ENCODE measurements at places on chromosomes 2 and 18.

- no peak for DNase-seq
Measured at GRCh38 chr2:201983174-201983573, 50.5 kb upstream of the FZD7 start.

- no peak for DNase-seq
Measured at GRCh38 chr18:23232331-23232730, 97.0 kb downstream of the CABLES1 start.

DNA sequence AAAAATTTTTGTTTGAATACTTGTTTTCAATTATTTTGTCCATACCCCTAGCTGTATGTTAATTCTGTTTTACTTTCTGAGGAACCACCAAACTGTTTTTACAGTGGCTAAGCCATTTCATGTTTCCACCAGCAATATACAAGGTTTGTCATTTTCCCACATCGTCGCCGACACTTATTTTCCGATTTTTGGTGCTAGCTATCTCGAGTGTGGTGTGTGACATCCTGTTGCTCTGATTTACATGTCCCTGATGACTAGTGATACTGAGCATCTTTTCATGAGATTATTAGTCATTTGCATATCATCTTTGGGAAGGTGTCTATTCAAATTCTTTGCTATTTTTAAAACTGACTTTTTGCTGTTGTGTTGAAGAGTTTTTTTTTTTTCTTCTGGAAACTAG lies 7.2 kb upstream of the GPC1 start:
- no peak for DNase-seq

DNA sequence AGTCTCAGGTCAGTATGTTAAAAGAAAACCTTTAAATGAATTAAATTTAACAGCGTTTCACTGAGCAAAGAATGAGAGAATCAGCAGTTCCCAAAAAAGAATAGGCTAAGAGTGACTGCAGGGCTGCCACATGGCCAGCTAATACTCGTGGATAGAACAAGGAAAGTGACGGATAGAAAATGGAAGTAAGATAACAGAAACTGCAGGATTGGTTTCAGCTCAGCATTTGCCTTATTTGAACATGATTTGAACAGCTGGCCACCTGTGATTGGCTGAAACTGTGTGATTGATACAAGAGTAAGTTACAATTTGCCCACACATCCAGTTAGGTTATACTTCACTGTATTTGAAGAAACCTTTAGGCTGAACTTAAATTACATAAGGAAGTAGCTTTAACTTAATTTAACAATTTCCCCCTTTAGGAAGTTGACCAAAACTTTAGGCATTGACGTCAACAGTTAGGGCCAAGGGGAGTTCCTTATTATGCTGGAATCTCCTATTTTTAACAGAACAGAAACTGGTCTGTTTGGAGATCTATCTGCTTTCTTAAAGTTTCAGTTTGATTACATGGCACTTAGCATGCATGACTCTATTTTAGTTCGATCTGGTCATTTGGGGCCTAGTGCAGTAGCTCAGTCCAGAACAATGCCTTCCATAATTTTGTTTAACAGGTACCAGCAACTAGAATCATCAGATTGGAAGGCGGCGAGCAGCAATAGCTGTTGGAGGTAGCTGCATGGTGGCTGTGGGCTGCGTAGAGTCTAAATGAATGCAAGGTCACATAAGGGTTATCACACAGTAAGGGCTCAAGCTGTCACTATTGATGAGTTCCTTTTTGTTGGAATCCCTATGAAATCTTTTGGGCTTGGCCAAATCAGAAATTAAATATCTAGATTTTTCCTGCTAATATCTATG lies 143.4 kb downstream of the TRIM43 start:
- DNase-seq, result no peak

- no peak for DNase-seq
Measured at GRCh38 chr2:30248791-30249190, 17.5 kb downstream of the LBH start.

- no peak for DNase-seq
Measured at GRCh38 chr2:190889175-190889943, 8.7 kb downstream of the GLS start.

DNA sequence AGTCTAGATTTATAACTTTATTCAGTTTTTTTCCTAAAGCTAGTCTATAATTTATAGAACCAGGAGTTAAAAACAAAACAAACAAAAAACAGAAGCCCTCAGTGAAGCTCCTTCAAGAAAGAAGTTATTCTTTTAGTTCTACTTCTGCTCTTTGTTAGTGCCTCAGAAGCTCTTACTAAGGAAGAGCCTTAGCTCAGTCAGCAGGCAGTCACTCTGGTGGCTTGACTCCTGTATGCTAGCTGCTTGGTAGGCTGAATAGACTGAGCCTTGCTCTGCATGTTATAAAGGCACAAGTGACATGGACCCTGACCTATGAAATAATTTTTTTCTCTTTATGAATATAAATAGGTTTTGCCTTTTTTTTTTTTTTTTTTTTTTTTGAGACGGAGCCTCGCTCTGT lies 24.8 kb downstream of the NCOA1 start:
- DNase-seq, result no peak

- DNase-seq, result peak; percentile 96
Measured at GRCh38 chr2:108594982-108595464, 60.8 kb downstream of the LIMS1 start.

GRCh38 chr18:54824761-54825160 lies 3.5 kb upstream of the RAB27B start:
- DNase-seq, result no peak

DNA sequence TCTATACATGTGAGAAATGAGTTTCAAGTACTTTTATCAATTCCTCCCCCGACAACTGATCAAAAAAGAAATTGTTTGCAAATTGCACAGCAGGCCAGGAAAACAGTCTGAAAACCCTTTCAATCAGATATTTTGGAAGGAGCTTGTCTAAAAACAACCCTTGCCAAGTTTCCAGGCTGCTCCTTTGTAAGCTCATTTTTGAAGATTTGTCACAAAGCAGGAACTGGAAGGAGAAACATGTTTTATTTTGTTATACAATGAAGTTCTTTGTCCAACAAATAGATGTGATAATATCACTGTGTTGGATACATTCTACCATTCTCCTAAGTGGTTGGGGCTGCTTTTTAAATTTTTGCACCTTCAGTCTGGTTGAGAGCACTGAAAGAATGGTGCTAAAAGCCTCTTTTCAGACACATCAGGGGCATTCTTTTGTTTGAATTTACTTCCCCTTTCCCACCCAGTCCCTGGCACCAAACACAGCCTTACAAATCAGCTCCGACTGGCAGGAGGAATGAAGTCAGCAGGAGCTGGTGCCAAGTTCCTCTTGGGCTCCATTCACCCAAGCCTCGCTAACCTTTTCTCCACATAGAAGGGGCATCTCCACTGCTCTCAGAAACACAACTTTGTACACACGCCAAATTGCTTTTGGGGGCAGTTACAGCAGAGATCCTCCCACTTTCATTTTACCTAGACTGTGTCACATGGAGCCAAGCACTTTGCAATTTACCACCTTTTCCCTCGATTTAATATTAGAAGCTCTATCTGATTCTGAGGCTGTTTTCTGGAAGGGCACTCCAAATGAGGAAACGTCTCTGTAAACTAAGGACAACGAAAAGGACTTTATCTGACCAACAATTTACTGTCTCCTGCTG lies 88.0 kb downstream of the C1D start:
- peak; percentile 29 for DNase-seq

DNA sequence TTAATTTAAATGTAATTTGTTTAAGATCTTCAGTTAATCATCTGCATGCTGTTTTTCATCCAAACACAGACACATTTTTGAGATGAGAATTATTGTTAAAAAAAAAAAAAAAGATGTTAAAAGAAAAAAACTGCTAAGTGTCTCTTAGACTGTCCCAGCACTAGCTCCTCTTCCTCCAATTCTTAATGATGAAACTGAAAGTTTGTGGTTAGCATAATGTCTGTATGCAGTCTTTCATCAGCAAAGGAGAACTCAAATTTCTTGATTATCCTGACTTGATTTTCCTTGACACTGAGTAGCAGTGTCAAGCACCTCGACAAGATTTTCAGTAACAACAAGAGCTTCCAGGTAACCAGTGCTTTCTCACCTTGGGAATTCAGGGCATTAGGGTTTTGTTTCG lies 274.4 kb downstream of the LRRTM1 start:
- DNase-seq, result no peak

GRCh38 chr2:185227391-185227790 lies 511.2 kb upstream of the FSIP2 start:
- DNase-seq, result no peak

GRCh38 chr2:19894134-19894792 lies 7.5 kb downstream of the TTC32 start:
- DNase-seq, result no peak
